ENCODE measurements at places on chromosomes 11 and 22.

GRCh38 chr11:114061048-114061680 lies 1.7 kb downstream of the ZBTB16 start:
- DNase-seq = no peak

- DNase-seq = no peak
Measured at GRCh38 chr11:61710019-61710418, 29.8 kb downstream of the DAGLA start.

DNA sequence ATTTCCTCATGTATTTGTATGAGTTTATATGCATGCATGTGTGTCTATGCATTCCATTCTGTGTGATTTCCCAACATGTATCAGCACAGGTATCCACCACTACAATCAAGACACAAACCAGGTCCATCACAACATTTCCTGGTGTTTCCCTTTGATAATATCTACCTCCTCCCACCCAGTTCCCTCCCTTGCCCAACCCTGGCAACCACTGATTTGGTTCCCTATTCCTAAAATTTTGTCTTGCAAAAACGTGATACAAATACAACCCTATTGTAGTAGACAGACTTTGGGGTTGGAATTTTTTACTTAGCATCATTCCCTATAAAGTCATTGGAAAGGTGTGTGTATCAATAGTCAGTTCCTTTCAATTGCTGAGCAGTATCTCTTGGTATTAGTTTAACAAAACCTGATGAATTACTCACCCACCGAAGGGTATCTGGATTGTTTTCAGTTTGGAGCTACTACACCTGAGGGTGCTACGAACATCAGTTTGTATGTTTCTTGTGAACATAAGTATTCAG lies 51.8 kb upstream of the IGLL5 start:
- no peak for DNase-seq

- DNase-seq = no peak
Measured at GRCh38 chr11:25900814-25901213, 431.1 kb upstream of the ANO3 start.

DNA sequence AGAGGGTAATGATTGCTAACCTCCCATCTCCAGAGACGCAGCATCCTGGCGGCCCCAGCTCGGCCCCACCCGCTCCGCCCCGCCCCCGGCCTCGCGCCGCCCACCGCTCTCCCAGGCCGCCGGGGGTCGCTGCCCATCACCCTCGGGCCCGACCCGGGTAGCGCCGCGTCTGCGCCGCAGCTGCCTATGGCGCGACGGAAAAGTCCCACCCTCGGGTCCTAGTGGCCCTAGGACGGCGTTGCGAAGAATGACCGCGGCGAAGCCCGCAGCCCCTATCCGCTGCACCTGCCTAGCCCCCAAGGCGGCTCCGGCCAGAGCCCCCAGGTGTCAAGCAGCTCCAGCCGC lies 457 bp downstream of the CPSF7 start:
- peak; percentile 38 for DNase-seq

GRCh38 chr11:58923300-58923788 lies 15.9 kb upstream of the GLYATL1 start:
- no peak for DNase-seq

DNA sequence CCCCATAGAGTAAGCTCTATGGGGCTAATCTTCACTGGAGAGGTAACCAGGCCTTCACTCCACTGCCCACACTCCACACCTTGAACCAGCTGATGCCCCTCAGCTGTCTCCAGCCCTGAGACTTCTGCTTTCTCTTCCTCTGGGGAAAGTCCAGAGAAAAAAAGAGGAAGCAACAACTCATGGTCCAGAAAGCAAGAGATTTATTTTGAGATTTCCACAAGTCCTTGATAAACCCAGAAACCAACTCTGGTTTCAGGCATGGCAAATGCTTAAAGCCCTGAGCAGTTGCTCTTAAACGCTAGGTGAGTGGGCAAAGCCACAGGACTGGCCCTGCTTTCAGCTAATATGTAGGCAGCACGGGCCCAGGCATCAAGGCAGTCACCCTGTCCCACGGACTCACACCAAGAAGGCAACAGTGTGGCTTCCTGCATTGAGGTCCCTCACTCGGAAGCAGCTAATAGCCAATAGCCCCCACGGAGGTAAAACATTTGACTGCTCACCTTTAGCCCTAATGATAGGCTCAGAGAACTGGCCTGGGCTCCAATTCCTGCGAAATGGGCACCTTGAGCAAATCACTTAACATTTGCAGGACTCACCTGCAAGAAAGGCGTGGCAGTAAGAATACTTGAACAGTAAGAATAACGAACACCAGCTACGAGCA lies 4.3 kb downstream of the CYB561A3 start:
- DNase-seq = no peak

DNA sequence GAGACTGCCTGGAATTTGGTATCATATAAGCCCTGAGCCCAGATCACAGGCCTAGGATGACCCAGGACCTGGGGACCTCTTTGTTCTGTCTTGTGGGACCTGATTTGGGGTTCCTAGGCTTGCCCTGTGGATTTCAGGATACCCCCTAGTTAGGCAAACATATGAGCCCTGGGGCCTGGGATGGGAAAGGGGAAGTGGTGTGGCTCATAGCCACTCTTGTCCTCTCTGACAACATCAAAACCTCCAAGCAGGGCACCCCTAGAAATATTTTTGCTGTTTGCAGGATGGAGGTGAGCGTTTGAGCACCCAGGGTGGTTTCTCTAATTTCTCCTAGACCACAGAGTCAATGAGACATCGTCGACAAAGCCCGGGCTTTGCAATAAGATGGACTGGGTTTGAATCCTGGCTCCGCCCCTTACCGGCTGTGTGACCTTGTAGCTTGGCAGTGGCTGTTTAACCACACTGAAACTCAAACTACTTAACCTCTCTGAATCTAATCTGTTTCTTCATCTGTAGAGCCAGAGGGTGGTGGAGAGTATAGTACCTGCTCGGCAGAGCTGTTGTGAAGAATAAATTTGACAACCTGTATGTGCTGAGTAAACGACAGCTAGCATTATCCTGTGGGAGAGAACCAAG lies 5.3 kb upstream of the LRRC10B start:
- no peak for DNase-seq

DNA sequence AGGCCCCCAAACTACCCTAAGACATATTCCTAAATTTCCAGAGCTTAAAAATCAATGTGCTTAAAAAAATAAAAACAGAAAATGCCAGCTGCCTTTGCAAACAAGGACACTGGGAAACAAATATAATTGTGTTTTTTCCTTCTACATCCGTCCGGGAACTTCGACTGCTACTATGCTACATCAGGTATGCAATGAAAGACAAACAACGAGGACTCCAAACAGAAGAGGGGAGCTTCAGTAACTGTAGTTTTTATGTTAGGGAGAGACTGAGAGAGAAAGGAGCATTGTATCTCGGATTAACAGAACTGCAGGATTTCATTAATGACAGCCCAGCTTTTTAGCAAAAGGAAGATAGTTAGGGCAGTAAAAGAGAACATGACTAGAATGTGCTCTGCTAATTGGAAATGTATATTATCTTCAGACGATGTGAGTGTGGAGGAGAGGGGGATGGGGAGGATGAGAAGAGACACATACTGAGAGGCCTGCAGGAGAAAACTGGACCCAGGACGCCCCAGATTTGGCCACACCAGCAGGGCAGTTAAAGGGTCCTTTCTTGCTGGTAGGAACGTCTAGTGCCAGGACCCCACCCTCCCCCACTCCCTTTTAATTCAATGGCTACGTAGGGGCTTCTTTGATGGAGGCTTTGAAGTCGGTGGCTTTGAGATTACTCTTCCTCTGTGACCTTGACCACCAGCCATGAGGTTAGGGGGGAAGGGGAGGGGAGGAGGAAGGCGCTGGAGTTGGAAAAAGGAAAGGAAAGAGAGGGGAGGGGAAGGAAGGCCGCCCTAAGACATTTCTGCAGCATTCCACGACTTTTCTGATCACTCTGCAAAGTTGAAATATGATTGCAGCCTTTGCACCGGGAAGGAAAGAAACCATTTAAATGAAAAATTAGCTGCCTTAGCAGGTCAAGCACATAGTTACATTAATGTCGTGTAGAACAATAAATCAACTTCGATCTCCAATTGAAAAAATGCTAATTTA lies 187.1 kb downstream of the BLID start:
- no peak for DNase-seq

DNA sequence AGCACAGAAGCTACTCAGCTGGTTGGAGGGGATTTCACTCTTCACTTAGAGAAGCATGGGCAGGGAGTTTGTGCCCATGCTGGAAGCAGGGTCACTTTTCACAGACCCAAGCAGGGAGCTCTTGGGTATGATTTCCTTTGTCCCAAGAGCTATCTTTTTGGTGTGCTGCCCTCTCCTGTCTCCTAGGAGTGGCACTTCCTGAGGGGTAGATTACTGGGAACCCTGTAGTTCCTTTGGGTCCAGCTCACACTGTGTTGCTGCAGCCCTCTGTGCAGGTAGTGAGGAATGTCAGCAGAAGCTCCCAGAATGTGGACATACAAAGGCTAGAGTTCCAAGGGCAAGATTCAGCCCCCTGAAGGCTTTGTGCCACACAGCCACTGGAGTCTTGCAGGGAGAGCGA lies 537.1 kb upstream of the ANO3 start:
- no peak for DNase-seq
